ENCODE measurements at places on chromosomes 6 and 20.

- DNase-seq, result no peak
These were observed 3.6 kb upstream of the PHIP start for GRCh38 chr6:79081663-79082062.

DNA sequence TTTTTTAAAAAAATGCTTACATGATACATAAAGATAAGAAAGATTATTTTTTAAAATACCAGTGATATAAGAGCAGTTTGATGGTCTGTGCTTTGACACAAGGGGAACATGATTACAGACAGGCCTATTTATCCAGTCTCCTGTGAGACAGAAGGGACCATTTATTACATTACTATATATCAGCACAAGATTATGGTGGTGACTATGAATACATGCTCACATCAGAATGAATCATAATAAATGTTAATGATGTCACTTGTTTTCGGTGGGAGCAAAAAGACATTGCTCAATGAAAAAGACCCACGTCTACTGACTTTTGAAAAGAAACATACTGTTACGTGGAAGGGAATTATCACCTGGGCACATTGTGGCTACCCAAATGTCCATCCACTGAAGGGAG, 455.1 kb downstream of the CDC5L start:
- no peak for DNase-seq

DNA sequence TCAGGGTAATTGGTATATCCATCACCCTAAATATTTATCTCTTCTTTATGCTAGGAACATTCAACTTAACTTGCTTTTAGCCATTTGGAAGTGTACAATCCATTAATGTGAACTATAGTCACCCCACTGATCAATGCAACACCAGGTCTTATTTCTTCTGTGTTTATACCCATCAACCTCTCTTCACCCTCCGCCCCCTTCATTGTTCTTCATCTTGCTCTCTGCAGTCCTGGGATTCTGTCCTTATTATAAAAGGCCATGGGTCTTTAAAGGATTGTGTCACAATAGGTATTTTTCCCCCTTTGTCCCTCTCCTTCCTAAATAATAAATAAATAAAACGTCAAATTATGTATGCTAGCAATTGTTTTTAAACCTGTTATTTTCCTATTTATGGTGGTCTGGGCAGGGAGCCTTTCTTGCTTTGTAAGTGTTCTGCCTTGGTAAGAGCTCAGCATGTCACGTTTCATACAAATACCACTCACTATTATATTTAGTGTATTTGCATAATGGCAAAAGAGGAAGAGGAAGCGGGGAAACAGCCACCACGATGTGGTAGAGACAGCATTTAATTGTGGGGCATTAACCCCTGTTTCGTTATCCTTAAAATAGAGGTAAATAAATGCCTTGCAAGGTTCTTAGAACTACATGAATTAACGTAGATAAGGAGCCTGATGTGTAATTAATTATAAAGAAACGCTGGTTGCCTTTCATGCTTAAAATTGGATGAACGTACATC, 1.9 kb downstream of the ABRACL start:
- peak; percentile 33 for DNase-seq

- no peak for DNase-seq
These were observed 164.1 kb upstream of the GJE1 start for GRCh38 chr6:141968632-141969031.

GRCh38 chr20:36604952-36605398, 604 bp upstream of the RAB5IF start:
- no peak for DNase-seq

- DNase-seq, result no peak
These were observed 403.9 kb upstream of the JARID2 start for GRCh38 chr6:14841901-14842421.

Data from NCI-H526 (cell line).